ENCODE measurements at places on chromosomes 1 and 21. TPM values are rescaled to one million over a fixed set of nuclear protein-coding genes. Genes with fewer than 3 reads are reported as not detected.

Gene S100A5
- not detected for total RNA-seq

Gene EPHB2
- 2.8 TPM for total RNA-seq

Gene PROK1
- total RNA-seq, result not detected

Gene SPRR4
- not detected for total RNA-seq

GRCh38 chr21:16419188-16419921 lies 689.6 kb downstream of the USP25 start:
- peak overlapping the region; percentile 82 for H3K27ac ChIP-seq
- DNase-seq, result peak; percentile 92
- H3K4me3 ChIP-seq, result peak overlapping the region; percentile 27
- no peaks in the 10 kb centered on the region for H3K27me3 ChIP-seq
- H3K36me3 ChIP-seq, result no peaks in the 10 kb centered on the region
- H3K4me1 ChIP-seq, result peaks cover 8% of the 10 kb centered on the region

All from stomach (tissue), 19 donors.